Kasumi-1 (cell line): ENCODE measurements at places on chromosomes 4 and X.
A peak's percentile ranks its signal among the peaks of the same experiment; 100 is the strongest.

- DNase-seq = no peak
Measured at GRCh38 chr4:147840838-147841738, 109.2 kb downstream of the ARHGAP10 start.

GRCh38 chrX:112612558-112612957 lies 67.2 kb downstream of the LHFPL1 start:
- DNase-seq = no peak

GRCh38 chr4:112448306-112449132 lies 67.5 kb downstream of the NEUROG2 start:
- no peak for DNase-seq

GRCh38 chr4:9988363-9988749 lies 32.9 kb downstream of the SLC2A9 start:
- DNase-seq = no peak

- no peak for DNase-seq
Measured at GRCh38 chrX:129510331-129510730, 13.0 kb downstream of the SMARCA1 start.

- DNase-seq = no peak
Measured at GRCh38 chrX:27251369-27251768, 211.8 kb downstream of the PPP4R3C start.

DNA sequence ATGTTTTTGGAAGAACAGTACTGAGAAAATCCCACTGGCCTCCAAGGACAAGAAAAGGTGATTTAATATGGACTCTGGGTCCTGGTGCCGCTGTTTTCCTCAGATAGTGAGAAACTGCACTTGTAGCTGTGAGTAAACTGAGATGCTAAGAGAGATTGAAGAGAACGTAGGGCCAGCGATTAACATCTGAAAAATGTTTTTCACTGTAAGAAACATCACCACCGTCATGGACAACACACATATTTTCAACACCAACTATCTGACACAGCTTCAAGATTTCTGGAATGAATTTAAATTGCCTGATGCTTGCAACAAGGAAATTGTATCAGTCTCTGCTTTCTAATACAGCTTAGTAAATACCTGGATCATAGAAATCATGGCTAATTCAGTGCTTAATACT lies 158.2 kb upstream of the SMIM31 start:
- DNase-seq = no peak

DNA sequence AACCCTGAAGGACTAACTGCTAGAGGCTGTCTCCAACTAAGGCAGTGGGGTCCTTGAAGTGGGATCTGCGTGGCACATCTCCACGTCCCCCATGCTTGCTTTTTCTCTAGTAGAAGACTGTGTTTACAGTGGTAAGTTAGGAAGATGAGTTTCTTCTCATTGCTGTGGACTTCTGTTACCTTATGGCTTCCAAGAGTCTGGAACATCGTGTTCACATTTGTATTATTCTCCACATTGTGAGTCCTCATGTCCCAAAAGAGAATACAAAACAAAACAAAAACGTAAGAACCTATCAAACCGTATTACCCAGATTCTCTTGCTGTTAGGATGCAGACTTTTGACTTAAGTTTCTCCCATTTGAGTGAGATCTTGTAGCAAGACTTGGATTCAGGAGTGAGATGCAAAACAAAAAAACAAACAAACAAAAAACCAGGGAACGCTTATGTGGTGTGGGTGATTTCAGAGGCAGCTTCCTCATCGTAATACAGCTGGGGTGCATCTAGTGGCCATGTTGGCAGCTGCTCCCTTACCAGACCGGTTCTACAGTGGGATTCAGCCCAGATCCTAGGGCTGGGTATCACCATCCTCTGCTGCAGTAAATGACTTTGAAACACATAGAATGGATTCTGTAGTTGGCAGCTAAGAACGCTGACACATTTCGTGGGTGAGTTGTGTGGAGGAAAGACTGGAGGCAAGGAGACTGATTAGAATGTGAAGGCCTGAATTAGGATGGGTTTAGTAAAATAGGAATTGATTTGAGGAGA lies 41.3 kb downstream of the TMEM131L start:
- no peak for DNase-seq

DNA sequence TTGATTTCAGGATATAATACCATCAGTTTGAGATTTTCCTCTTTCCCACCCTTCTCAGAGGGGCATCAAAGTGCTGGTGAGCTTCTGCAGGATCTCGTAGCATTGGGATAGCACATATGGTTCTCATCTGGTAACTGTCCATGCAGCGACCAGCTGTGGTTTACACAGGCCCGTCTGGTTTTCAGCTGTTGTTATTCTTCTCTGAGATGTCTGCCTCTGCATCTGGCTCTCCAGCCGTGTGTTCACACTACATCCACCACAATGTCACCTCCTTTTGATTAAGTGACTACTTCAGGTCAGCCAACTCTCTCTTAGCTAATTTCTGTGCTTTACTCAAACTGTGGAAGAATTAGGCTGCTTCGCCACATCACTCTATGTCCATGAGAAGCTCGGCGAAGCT lies 676.7 kb upstream of the TENM3 start:
- DNase-seq = no peak

DNA sequence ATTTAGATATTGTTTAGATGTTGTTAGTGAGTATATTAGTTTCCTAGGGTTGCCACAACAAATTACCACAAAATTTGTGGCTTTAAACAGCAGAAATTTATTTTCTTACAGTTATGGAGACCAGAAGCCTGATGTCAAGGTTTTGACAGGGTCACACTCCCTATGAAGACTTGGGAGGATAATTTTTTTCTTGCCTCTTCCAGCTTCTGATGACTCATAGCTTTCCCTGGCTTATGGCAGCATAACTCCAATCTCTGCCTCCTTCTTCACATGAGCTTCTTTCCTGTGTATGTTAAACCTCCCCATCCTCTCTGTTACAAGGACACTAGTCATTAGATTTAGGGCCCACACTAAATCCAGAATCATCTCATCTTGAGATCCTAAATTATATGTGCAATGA lies 20.9 kb upstream of the RAB40A start:
- DNase-seq = no peak

GRCh38 chrX:145003443-145003842 lies 243.9 kb upstream of the SPANXN1 start:
- no peak for DNase-seq

- DNase-seq = no peak
Measured at GRCh38 chr4:15470128-15470475, 420 bp downstream of the CC2D2A start.

GRCh38 chr4:121978172-121978516 lies 26.3 kb upstream of the TRPC3 start:
- DNase-seq = no peak

- DNase-seq = no peak
Measured at GRCh38 chr4:129246910-129247461, 151.0 kb downstream of the C4orf33 start.

DNA sequence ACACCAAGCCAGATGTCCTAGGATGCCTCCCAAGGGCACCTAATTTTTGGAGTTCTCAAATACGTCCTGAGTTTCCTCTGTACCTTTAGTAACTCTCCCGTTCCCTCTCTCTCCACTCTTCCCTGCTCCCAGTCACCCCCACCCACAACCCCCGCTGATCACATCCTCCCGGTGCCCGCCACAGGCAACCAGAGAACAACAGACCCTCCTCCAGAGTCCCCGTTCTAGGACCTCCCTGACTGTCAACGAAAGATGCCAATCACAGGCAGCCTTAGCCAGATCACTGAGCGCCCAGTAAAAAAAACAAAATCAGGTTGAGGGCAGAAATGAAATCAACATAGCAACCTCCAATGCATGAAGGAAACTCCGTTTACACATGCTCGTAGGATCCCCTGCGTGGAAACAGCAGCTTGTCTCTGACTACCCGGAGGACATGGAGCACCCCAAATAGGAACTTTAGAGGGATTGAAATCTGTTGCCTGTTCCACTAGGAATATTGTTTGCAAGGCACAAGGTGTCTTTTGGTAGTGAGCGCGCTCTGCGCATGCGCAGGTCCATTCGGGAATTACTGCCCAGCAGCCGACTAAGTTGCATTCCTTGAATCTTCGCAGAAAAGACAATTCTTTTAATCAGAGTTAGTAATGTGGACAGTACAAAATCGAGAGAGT lies at the start of gene GABRB1:
GABRB1 (plus strand) TSS at position 557 of the 668 bp plus-strand sequence.
- no peak for DNase-seq

DNA sequence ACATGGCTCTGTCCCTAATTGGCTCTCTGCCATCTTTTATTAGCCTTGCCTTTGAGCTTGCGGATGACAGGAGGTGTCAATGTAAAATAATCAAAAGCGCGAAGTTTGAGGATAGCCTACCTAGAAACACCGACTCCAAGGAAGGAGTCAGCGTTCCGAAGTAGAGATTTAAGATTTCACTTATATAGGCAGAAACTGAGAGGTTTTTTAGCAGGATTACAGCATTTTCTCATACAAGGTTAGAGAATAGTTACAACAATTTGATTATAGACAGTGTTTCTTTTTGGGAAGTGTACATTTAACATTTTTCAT lies 499 bp upstream of the NFXL1 start:
- peak; percentile 84 for DNase-seq

- no peak for DNase-seq
Measured at GRCh38 chr4:117466388-117466787, 381.0 kb upstream of the TRAM1L1 start.

DNA sequence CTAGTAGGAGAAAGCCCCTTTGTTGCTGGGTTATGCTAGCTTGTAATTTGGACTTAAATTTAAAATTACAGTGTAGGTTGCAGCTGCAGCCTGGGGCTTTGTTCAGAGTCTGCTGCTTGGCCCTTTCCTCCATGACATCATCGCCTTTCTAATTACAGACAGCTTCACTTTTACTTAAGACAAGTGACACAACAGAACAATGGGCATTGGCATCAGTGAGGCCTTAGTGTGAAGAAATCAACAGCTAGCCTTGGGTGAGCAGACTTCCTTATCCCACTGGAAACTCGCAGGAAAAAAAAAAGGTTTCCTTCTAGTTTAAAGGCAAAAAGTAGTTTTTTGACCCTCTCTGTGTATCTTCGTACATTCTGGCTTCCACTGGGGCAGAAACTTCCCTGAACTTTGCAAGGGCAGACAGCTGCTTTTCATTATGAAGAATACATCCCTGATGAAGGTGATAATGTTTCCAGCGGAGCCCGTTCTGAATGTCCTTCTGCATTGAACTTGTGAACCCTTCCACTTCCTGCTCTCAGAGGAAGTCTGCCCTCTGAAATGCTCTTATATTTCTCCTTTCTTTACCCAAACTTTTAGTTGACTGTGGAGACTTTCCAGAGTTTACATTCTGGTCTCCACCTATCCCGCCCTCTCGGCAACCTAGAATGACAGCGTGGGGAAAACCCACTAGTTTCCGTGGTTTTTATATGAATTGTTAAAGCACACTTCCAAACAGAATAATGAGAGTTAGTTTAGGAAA lies 123.2 kb upstream of the FAM9C start:
- DNase-seq = no peak

DNA sequence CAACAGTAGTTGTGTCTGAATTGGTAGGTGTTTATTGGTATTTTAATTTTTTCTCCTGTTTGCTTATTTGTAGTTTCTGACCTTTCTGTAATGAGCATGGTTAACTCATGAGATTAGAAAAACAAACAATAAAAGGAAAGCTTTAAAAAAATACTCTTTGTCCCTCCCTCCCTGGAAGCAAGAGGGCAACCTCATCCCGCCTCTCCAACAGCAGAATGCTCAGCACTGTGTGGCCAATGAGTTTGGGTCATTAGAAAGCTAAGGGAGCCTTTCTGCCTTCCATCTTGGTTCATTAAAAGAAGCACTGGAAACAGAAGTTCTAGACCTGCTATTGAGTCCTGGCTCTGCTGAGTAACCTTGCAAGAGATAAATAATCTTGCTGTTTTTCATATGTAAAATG lies 33.9 kb downstream of the TRPC5 start:
- DNase-seq = no peak

- DNase-seq = peak; percentile 17
Measured at GRCh38 chr4:141630854-141631253, 5.5 kb upstream of the IL15 start.

DNA sequence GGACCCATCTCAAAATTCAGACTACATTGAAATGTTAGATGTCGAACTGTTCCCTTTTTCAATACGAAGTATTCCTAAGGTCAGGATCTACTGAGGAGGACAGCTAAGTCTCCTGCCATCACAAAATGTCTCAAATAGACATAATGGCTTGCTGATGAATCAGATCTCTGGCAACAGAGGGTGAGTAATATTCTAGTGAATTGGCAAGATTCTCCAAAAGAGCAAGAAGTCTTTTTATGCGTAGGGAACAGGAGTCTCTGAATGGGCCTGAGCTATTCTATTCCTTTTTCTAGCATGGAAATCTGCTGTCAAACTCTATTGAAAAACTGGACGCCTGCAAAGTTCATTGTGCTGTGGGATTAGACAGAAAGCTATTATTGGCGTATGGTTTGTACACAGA lies 145.4 kb downstream of the FNIP2 start:
- DNase-seq = no peak

GRCh38 chr4:57048590-57049304 lies 61.4 kb downstream of the IGFBP7 start:
- DNase-seq = no peak

- no peak for DNase-seq
Measured at GRCh38 chr4:179596621-179597020, 2154.4 kb upstream of the AGA start.

DNA sequence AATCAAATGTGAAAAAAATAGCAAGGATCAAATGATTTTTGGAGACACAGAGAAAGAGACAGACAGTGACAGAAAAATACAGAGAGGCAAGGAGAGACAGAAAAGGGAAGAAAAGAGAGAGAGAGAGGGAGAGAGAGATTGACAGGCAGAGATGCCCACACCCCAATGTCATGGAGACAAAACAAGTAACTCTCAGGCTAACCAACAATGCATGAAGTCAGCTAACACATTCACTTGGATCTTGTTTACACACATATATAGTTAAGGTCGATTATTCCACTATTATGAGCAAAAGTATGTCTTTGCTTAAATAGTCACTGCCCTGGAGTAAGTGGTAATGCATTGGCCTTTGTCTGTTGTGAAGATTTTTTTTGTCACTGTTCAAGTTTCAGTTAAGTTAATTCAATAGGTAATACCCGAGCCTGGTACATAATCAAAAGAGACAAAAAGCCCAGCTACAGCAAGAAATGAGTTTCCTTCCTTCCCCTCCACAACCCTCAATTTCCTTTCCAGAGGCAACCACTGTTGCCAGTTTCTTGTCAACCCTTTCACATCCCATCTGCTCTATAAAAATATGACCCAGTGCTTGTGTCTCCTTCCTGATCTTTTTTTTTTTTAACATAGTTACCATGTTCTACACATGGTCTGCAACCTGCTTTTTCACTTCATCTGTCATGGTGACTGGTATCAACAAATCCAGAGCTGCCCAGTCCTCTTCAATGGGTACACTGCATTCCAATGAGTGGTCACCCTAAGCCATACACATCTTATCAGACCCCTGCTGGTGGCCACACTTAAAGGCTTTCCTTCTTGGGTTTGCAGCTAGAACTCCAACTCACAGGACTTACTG lies 52.1 kb downstream of the PROM1 start:
- DNase-seq = peak; percentile 57

DNA sequence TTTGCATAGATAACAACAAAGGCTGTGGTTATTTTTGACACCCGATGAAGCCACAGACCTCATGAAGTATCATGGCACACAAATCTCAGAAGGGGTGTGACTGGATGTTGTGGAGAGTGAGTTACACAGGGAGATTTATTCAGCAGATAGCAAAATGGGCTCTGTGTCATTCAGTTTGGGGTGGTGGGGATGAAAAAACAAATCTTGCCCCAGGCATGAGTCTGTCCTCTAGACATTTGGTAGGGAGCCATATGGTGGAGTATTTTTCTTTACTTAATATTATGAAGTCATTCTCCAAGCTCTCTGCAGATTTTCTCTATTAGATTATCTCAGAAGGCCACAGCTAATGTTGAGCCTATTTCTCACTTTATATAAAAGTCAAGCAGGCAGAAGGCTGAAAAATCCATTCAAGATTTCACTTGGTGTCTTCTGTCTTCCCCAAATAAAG lies 277.1 kb upstream of the TENM3 start:
- DNase-seq = no peak
